Liver (tissue), 10 donors: ENCODE measurements at places on chromosomes 6 and 20. TPM values are rescaled to one million over a fixed set of nuclear protein-coding genes. Genes with fewer than 3 reads are reported as not detected.

DNA sequence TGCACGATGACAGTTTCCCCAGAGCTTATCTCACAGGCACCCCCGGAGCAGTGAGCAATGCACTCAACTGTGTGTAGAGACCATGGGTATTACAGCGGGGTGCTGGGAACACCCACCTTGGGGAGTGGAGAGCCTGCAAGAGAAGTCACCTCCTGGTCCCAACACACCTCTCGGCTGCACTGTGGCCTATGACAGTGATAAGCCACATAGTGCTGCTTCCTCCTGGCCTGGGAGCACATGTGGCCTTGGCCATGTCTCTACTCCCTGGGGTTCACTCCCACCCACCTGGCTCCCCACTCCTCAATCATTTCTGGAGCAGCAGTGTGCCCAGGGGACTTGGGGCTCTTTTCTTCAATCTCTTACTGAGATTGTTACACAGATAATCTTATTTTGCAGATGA is 77.0 kb downstream of the SLC24A3 start:
- no peak for DNase-seq
- H3K27me3 ChIP-seq, result no peaks in the 10 kb centered on the region
- no peaks in the 10 kb centered on the region for H3K36me3 ChIP-seq
- no peak overlapping the region for H3K4me3 ChIP-seq
- H3K4me1 ChIP-seq, result no peaks in the 10 kb centered on the region

DNA sequence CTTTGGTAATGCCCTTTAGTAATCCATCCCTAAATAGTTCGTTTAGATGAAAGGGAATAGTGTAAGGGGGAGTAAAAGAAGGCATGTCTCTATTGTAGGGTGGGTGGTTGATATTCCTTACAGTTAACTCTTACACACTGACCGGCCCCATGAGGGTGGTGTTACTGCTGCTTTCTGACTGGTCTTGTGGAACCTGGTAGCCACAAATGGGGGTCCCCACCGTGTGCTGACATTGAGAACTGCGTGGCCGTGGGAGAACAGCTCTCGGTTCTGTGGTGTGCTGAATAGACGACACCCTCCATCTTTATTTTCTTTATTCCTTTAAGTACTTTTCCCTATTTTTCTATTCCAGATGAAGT is 19.3 kb downstream of the MRAP2 start:
- no peak overlapping the region for H3K4me3 ChIP-seq
- DNase-seq, result no peak
- H3K36me3 ChIP-seq, result no peaks in the 10 kb centered on the region
- H3K27me3 ChIP-seq, result peaks cover 4% of the 10 kb centered on the region

DNA sequence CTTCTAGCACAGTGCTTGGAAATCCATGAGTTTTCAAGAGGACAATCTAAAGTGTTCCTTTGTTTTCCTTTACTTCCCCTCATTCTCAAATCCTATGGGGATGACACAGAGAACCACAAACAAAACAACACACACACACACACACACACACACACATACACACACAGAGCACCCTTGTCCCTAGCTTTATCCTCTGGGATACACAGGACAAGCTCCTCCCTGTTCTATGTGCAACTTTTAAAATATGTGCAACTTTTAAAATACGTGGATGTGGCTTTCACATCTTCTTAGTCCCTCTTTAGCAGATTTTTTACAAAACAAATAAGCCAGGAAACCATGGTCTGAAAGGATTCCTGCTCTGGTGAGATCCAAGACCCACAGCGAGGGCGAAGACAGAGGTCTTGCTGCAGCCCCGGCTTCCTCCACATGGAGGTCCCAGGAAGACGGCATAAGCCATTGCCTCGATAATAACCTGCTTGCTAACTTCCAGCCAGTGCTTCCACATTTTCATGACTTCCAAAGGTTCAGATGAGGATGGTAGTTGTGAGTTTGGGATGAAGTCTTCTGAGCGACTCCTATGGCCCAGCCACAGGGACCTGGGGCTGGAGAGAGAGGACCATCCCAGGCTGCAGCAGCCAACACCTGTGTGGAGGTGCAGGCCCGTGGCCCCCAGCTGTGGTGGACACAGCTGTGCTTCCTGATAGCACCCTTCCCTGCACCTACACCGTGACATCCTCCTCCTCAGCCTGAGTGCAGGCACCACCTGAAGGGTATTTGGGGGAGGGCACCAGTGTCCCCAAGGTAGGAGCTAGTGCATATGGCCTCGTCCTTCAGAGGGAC is 62.8 kb upstream of the CD93 start:
- H3K36me3 ChIP-seq, result no peaks in the 10 kb centered on the region
- DNase-seq, result peak; percentile 25
- H3K4me3 ChIP-seq, result no peak overlapping the region
- no peaks in the 10 kb centered on the region for H3K4me1 ChIP-seq

GRCh38 chr6:154766288-154766687 is 33.1 kb downstream of the SCAF8 start:
- no peaks in the 10 kb centered on the region for H3K36me3 ChIP-seq
- H3K27ac ChIP-seq, result no peak overlapping the region
- DNase-seq, result no peak

- no peaks in the 10 kb centered on the region for H3K36me3 ChIP-seq
- H3K4me1 ChIP-seq, result no peaks in the 10 kb centered on the region
- DNase-seq, result no peak
- no peak overlapping the region for H3K27ac ChIP-seq
- H3K4me3 ChIP-seq, result no peak overlapping the region
- no peaks in the 10 kb centered on the region for H3K27me3 ChIP-seq
Observed at GRCh38 chr6:152398993-152399392, 238.2 kb downstream of the SYNE1 start.

DNA sequence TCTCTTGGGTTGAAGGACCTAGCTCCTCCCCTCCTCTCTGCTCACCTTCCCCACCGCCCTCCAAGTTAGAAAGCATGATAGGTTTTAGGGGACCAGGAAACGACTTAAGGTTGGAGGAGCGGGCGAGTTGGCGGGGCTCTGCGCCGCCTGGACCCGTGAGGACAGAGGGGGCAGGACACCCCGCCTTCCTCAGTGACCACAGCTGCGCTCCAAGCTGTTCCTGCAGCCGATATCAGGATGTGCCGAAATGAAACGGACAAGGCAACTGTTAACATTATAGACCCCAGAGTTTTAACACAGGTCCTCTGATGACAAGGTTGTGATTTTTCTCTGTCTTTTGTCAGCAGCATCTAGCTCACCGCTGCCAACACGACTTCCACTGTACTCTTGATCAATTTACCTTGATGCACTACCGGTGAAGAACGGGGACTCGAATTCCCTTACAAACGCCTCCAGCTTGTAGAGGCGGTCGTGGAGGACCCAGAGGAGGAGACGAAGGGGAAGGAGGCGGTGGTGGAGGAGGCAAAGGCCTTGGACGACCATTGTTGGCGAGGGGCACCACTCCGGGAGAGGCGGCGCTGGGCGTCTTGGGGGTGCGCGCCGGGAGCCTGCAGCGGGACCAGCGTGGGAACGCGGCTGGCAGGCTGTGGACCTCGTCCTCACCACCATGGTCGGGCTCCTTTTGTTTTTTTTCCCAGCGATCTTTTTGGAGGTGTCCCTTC is at the start of gene GRM1:
Gene GRM1, plus strand, starts transcription at position 212 of the 722 bp plus-strand sequence. Its CDS starts 456 bp downstream, at position 668.
- H3K4me3 ChIP-seq, result no peak within 1 kb of the TSS
- H3K27me3 ChIP-seq, result peaks cover 14% of the 10 kb centered on the region
- no peaks in the 10 kb centered on the region for H3K4me1 ChIP-seq
- H3K36me3 ChIP-seq, result no peaks in the 10 kb centered on the region

- H3K4me3 ChIP-seq, result no peak overlapping the region
- H3K27me3 ChIP-seq, result peaks cover 2% of the 10 kb centered on the region
- H3K4me1 ChIP-seq, result no peaks in the 10 kb centered on the region
- H3K36me3 ChIP-seq, result no peaks in the 10 kb centered on the region
- DNase-seq, result peak; percentile 37
Observed at GRCh38 chr6:133512410-133513016, 271.4 kb downstream of the EYA4 start.

DNA sequence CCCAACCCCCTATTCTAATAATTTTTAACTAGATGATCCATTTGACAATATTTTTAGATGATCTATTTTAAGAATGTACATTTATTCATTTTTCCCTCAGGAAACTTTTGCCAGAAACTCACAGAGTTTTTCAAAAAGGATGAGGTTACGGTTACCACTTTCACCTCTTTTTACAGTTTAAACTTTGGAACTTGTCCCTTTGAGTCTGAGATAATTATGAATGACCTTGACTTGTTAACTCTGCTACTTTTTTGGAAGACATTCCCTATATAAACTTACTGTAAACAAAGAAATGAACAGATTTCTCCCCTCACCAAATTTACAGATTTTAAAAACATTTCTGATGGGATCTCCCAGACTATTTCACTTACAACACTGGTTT is 18.4 kb upstream of the BLOC1S5 start:
- DNase-seq, result no peak
- H3K27me3 ChIP-seq, result no peaks in the 10 kb centered on the region
- peaks cover 42% of the 10 kb centered on the region for H3K4me1 ChIP-seq
- peak overlapping the region; percentile 23 for H3K27ac ChIP-seq
- no peak overlapping the region for H3K4me3 ChIP-seq

GRCh38 chr20:32972181-32973076 is 31.8 kb downstream of the SUN5 start:
- no peaks in the 10 kb centered on the region for H3K27me3 ChIP-seq
- H3K4me1 ChIP-seq, result no peaks in the 10 kb centered on the region
- DNase-seq, result peak; percentile 29
- H3K27ac ChIP-seq, result no peak overlapping the region

GRCh38 chr6:56593801-56594318 is 48.8 kb downstream of the DST start:
- no peak overlapping the region for H3K4me3 ChIP-seq
- no peaks in the 10 kb centered on the region for H3K4me1 ChIP-seq
- H3K36me3 ChIP-seq, result peaks cover 39% of the 10 kb centered on the region
- no peaks in the 10 kb centered on the region for H3K27me3 ChIP-seq

- H3K36me3 ChIP-seq, result peaks cover 8% of the 10 kb centered on the region
- no peak overlapping the region for H3K4me3 ChIP-seq
- H3K4me1 ChIP-seq, result peaks cover 33% of the 10 kb centered on the region
- peak overlapping the region; percentile 78 for H3K27ac ChIP-seq
- H3K27me3 ChIP-seq, result no peaks in the 10 kb centered on the region
Observed at GRCh38 chr20:5171790-5172164, 45.0 kb downstream of the CDS2 start.

- no peaks in the 10 kb centered on the region for H3K36me3 ChIP-seq
- no peak for DNase-seq
- H3K4me1 ChIP-seq, result peaks cover 8% of the 10 kb centered on the region
- H3K27ac ChIP-seq, result no peak overlapping the region
- H3K27me3 ChIP-seq, result no peaks in the 10 kb centered on the region
- H3K4me3 ChIP-seq, result no peak overlapping the region
Observed at GRCh38 chr20:41398408-41398807, 31.8 kb upstream of the EMILIN3 start.

GRCh38 chr6:150128425-150128824 is 14.4 kb upstream of the PPP1R14C start:
- no peak for DNase-seq
- H3K36me3 ChIP-seq, result no peaks in the 10 kb centered on the region
- H3K4me3 ChIP-seq, result no peak overlapping the region
- H3K4me1 ChIP-seq, result no peaks in the 10 kb centered on the region

DNA sequence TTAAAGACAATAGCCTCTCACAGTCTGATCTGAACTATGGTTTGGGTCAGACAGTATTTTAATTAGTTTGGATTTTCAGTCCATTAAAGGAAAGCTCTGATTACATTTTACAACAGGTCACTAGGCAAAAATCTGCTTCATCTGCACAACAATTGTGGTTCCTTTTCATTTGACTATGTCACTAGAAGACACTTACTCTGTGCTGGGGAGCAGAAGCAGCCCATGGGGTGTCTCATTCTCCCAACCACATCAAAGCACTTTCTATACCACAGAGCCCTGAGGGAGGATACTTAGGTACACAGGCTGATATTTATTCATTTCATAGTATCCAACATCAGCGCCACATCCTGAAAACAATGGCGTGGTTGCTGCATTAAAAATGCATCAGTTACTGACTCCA is 36.6 kb upstream of the HDAC2 start:
- H3K27ac ChIP-seq, result no peak overlapping the region
- H3K27me3 ChIP-seq, result peaks cover 2% of the 10 kb centered on the region
- no peaks in the 10 kb centered on the region for H3K4me1 ChIP-seq
- H3K4me3 ChIP-seq, result no peak overlapping the region

DNA sequence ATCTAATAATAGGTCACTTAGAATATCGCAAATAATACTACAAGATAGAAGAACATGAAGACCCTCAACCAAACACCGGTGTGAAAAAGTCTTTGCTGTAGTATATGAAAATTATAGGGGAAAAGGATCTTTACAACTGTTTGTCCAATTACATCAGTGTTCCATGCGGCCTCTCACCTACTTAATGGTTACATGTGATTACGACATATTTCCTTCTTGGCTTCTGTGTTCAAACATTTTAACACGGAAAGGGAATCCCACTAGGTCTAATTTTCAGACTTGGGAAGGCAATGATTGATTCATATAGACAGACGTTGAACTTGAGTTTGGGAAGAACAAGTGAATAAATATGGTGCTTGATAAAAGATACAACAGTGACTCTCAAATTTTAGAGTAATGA is 273.4 kb downstream of the KIF16B start:
- no peaks in the 10 kb centered on the region for H3K27me3 ChIP-seq
- no peak overlapping the region for H3K4me3 ChIP-seq
- H3K27ac ChIP-seq, result no peak overlapping the region

DNA sequence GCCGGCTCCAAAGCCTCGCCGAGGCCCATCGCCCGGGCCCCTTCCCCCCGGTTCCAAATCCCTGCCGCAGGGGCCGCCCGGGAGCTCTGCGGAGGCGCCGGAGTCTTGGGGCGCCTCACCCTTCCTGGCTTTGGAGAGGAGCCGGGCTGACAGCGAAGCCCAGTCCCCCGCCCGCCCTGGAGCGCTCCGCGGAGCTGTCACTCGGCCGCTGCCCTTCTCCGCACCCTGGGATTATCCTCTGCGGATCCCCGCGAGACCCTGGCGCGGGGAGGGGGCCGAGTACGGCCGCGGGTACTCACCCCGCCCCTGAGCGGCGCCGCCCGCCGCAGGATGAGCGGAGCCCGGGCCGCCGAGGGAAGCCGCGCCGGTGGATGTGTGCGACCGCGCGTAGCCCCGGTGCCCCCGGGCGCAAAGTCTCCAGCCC is 343 bp downstream of the SNAP91 start:
- peaks cover 3% of the 10 kb centered on the region for H3K27me3 ChIP-seq
- DNase-seq, result no peak
- H3K27ac ChIP-seq, result no peak overlapping the region
- H3K4me3 ChIP-seq, result peak overlapping the region; percentile 45

DNA sequence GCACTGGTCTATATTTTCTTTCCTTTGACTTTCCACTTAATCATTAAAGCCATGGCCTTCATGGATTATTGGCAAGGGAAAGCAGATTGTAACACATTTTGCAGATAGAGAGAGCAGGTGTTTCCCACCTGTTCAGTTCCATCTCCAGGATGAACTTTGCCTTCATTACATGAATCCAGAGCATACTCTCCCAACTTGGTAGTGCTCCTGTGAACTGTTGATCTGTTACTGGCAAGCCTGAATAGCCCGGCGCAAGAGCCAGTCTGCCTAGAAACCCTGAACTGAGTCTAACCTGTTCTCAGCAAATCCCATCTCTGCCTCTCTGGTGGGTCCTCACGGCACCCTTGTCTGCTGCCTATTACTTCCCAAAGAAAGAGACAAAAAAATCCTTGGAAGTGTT is 210.3 kb downstream of the PLCB1 start:
- H3K27ac ChIP-seq, result no peak overlapping the region
- DNase-seq, result no peak
- H3K4me1 ChIP-seq, result no peaks in the 10 kb centered on the region
- no peaks in the 10 kb centered on the region for H3K27me3 ChIP-seq

GRCh38 chr6:168506460-168506859 is 65.5 kb downstream of the SMOC2 start:
- no peak overlapping the region for H3K4me3 ChIP-seq
- H3K27ac ChIP-seq, result no peak overlapping the region
- no peaks in the 10 kb centered on the region for H3K36me3 ChIP-seq
- no peak for DNase-seq

KIF25 gene
- polyA plus RNA-seq, result 0.05 TPM

ULBP1 gene
- polyA plus RNA-seq, result not detected

RFX6 gene
- polyA plus RNA-seq, result not detected

HRH3 gene
- not detected for polyA plus RNA-seq

SMLR1 gene
- polyA plus RNA-seq, result 20.8 TPM

COL9A3 gene
- 2.0 TPM for polyA plus RNA-seq

POU5F1 gene
- polyA plus RNA-seq, result 0.32 TPM

PPIL6 gene
- 0.33 TPM for polyA plus RNA-seq
